ENCODE measurements at places on chromosomes 5 and 9. TPM values are rescaled to one million over a fixed set of nuclear protein-coding genes. Genes with fewer than 3 reads are reported as not detected.

Gene SSBP2
- 0.81 TPM for total RNA-seq

Gene GNA14
- 0.45 TPM for total RNA-seq

Gene SMIM33
- total RNA-seq = not detected

GRCh38 chr5:116456036-116456435 lies 118.6 kb downstream of the SEMA6A start:
- DNase-seq = no peak

DNA sequence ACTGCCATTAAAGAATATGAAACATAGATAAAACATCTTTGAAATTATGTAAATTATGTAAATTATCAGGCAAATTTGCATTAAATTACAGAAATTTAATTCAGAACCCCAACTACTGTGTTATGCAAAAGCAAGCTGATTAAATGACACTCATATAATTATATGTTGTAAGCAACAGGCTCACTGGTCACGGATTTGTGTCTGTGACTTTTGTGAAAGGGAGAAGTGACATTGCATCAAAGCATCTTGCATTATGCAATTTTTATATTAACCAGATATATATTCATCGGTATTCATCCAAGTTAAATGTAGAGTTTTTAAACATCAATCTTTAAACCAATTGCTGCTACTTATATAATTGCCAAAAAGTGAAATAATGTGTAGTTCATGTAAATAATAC lies 13.0 kb upstream of the GLIPR2 start:
- DNase-seq = no peak
